ENCODE measurements at places on chromosomes 5 and 9. TPM values are rescaled to one million over a fixed set of nuclear protein-coding genes. Genes with fewer than 3 reads are reported as not detected.

Gene SLC6A7
- not detected for total RNA-seq

Gene NKD2
- not detected for total RNA-seq

DNA sequence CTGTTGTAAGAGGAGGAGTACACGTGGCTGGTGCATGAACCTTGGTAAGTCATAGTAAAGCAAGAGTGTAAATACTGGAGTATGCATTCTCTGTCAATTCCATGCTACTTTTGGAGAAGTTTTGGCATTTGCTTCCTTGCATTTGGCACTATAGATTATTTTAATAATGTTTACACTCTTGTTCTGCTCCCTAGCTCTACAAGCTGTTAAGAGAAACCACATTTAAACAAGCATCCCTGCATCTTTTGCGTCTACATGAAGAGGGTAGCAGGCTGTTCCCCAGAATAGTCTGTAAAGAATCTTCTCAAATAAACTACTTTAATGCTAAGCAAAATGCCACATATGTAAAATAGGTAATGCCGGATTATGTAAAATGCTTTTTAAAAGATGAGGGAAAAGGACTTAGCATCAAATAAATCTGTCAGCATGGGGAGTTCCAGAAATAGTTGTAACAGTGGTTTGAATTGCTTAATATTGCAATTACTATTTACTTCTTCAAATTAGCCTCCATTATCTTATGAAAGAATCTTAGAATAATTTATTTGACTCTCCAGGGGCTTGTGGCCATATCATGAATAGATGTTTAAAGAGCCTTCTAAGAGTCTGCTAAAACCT lies 2127.3 kb upstream of the WWC1 start:
- no peak for DNase-seq

DNA sequence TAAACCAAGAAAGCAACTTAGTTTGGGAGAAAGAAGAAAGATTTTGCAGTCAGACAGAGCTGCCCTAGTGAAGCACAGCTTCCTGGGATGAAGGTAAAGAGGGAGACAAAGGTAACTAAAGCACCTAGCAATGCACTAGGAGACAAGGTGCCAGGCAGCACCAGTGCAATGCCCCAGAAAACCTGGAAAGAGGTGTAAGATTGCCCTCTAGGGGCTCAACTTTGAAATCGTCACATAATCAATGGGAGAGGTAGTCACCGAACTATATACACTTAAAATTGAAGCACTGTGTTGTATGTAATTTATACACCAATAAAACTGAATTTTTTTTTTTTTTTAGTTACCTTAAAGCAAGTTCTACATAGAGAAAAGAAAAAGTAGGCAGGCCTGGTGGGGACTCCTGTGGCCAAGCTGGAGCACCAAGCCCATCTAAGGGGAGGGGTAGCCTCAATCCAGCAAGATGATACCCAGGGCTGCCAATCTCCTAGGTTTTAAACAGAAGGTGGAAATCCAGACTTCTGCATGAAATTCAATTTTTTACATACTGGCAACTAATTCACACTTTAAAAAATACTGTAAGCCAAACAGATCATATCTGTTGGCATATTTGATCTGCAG lies 48.2 kb downstream of the CDK5RAP2 start:
- peak; percentile 26 for DNase-seq

GRCh38 chr5:76941000-76941399 lies 11.8 kb upstream of the CRHBP start:
- DNase-seq, result no peak

DNA sequence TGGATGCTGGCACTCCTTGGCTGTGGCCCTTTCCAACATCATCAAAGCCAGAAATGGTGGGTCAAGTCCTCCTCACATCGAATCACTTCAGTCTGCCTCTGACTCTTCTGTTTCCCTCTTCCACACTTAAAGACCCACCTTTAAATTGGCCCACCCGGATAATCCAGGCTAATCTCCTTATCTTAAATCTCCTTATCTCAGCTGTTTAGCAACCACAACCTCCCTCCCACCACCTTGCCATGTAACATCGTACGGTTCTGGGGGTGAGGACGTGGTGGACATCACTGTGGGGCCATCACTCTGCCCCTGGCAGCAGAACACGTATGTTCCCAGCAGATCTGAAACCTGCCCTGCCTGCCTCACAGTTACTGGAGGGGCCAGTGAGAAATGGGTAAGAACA lies 11.5 kb downstream of the IGFBPL1 start:
- no peak for DNase-seq

DNA sequence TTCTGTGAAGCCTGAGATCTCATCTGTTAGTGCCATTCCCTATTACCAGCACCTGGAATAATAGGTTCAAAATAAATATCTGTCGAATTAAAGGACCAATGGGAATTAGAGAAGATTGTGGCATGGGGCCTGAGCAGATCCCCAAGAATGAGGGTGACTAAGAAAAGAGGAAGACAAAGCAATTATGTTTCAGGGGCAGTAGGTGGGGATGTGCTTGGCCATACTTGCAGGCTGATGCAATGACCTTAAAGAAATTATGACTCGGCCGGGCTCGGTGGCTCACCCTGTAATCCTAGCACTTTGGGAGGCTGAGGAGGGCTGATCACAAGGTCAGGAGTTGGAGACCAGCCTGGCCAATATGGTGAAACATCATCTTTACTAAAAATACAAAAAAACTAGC lies 562.8 kb downstream of the PTPRD start:
- DNase-seq, result peak; percentile 39

- no peak for DNase-seq
Measured at GRCh38 chr9:134782921-134783698, 97.5 kb upstream of the FCN2 start.

Gene SLC25A2
- 0.27 TPM for total RNA-seq

DNA sequence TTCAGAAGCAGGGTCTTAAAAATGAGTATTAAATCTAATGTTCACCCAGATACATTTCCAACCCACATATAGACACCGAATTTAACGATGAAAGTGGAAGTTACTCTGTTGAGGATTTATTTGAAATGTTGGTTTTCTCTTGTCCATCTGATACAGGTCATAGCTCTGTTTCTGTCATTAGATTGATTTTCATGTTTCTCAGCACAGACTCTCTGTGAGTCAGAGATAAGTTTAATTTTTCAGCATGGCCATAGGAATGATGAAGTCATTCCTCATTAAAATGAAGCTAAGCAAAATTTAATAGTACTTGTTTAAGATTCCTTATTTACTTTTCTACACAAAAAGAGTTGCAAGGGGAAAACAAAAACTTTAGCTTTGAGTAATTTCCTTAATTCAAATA lies 38.8 kb downstream of the GHR start:
- no peak for DNase-seq

GRCh38 chr5:1887588-1888360 lies 5.0 kb upstream of the IRX4 start:
- DNase-seq, result no peak

Gene PDE8B
- total RNA-seq, result not detected

DNA sequence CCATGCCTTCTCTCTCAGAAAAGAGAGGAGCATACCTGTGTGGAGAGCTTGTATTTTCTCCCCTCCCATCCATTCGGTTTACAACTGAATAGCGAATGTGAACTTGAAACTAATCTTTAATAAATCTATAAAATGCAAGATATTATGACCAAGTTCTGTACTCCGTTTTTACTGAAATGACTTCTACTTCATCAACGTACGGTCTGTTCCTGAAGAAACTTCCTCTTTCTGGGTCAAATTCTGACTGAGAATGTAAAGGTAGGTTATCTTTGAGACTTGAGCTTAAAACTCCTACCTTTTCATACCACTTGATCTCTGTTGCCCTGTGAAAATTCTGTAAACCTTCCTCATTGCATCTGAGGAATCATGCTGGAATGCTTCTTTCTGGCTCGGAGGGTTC lies 4.2 kb upstream of the CTNNAL1 start:
- no peak for DNase-seq

Gene TICAM2
- 16.9 TPM for total RNA-seq

Gene NREP
- 73.9 TPM for total RNA-seq

DNA sequence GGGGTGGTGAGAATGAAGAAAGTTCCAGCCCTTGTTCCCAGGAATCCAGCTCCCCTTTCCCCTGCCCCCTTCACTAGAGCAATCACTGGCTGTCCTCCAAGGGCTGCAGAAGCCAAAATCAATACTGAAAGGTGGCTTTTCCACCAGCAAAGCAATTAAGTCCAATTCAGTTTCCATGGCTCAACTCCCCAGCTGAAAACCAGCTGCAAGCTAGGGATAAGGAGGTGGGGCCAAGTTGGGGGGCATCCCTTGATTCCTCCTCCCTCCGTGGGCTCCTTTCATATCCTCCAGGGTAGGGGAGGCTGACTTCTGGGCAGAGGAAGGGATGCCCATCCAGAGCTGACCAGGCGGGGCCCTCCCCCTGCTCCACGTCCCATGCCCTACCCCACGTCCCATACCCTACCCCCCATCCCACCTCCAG lies 22.7 kb downstream of the CAMK2A start:
- no peak for DNase-seq

GRCh38 chr5:143714629-143715028 lies 97.3 kb upstream of the HMHB1 start:
- DNase-seq, result peak; percentile 65

- no peak for DNase-seq
Measured at GRCh38 chr9:117425566-117425965, 10.7 kb upstream of the ASTN2 start.

Gene SERF1A
- total RNA-seq, result 5.1 TPM

DNA sequence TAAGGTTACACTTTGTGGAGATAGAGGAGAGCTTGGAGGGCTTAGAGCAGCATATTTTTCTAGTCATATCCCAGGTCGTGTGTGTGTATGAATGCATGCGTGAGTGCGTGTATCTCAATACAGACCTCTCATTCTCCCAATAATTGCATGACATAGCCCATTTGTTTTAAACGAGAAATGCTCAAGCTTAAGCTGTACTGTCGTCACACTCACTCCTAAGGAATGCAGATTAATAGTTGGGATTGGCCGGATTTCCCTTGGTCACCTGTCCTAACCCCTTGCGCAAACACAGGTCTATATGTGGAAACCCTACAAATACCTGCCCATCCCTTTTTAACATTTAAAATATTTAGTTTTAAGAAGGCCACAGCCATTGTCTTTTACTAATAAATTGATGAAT lies 165.8 kb downstream of the SEMA5A start:
- no peak for DNase-seq

GRCh38 chr9:18604767-18605730 lies 131.1 kb downstream of the ADAMTSL1 start:
- no peak for DNase-seq

- DNase-seq, result no peak
Measured at GRCh38 chr9:72454871-72455491, 66.4 kb upstream of the TMC1 start.

Gene CD180
- total RNA-seq, result not detected

DNA sequence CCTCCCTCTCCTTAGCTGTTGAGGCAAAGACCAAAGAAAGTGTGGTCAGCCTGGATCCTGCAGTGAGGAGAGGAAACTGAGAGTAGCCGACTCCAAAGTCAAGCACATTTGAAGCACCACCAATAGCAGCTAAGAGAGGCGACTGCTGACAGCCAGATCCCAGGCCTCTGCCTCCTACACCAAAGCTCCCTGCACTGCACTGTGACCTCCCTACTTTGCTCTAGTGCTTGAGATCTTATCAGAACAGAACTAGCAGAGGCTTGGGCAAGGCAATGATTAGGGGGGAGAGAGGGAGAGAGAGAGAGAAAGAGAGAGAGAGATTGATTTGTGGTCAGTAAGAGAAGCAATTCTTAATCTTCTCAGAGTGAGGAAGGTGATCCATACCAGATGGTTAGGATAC lies 216.3 kb downstream of the CDK5RAP2 start:
- DNase-seq, result no peak

DNA sequence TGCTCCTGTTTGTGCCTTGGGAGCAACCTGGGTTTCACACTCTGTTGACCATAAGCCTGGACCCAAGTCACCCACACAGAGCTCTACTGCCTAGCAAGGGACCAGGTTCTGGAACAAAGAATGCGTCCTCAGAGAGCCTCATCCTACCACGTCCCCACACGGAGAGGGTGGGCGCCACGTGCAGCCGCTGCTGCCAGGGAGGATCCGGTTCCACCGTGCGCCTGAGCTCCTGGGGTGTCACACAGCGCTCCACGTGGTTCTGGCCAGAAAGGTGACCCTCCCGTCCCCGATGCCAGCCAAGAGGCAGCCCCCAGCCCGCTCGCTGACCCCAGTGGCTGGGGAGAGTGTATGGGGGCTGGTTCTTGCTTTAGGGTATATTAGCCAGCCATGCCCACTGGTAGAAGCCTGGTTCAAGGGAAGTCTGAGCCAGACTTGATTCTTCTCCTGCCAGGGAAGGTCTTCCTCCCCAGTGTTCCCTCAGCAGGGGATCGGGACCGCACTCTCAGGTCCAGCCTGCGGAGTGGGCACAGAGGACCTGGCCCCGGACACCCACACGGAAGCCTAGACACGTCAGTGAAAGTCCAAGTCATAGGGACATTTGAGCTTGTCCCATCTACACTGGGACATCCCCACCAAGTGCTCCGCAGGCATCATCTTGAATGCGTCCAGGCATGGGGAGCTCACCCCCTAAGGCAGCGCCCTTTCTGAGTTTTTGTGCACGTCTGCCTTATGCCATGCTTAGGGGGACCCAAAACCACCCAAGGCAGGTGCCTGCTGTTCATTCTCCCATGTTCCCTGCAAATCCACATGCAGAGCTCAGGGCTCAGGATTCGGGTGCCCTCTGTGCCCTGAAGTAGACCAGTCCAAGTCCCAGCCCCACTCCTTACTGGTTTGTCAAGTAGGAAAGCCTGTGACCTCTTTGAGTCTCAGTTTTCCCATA lies 2.4 kb downstream of the FCN1 start:
- DNase-seq, result no peak

DNA sequence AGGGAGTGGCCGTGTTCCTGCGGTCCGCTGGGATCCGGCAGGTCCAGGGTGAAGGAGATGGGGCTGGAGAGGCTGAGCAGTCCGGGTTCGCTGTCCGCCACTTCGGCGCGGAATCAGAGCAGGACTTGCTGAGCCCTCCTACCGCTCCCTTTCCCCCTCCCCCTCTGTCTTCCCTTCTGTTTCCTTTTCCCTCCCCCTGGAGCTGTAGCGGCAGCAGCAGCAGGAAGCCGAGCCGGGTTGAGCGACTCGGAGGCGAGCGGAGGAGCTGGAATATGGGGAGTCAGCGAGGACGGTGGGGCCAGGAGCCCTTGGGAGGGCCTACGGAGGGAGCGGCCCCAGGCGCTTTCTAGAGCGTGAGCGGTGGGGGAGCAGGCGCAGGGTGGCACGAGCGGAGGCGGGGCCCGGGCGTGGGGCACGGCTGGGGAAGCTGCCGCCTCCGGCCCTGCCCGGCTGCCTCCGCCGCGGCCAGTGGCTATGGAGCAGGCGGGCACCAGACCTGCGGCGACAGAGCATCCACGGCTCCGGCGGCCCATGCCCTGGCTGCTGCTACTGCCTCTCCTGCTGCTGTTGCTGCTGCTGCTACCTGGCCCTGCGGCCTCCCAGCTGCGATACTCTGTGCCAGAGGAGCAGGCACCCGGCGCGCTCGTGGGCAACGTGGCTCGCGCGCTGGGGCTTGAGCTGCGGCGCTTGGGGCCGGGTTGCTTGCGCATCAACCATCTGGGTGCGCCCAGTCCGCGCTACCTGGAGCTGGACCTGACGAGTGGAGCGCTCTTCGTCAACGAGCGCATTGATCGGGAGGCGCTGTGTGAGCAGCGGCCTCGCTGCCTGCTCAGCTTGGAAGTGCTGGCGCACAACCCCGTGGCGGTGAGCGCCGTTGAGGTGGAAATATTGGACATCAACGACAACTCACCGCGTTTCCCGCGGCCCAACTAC lies at the start of gene PCDHAC2:
TSS of gene PCDHAC2 (plus strand) at position 184 of the 933 bp plus-strand sequence. CDS start at position 475, 291 bp downstream.
- no peak for DNase-seq

GRCh38 chr5:101473483-101473882 lies 570.4 kb upstream of the ST8SIA4 start:
- no peak for DNase-seq

Gene MUSK
- not detected for total RNA-seq
